Jurkat, Clone E6-1 (cell line): ENCODE measurements at places on chromosomes 2 and 18.

- DNase-seq = no peak
Measured at GRCh38 chr2:148048475-148049221, 27.8 kb downstream of the MBD5 start.

DNA sequence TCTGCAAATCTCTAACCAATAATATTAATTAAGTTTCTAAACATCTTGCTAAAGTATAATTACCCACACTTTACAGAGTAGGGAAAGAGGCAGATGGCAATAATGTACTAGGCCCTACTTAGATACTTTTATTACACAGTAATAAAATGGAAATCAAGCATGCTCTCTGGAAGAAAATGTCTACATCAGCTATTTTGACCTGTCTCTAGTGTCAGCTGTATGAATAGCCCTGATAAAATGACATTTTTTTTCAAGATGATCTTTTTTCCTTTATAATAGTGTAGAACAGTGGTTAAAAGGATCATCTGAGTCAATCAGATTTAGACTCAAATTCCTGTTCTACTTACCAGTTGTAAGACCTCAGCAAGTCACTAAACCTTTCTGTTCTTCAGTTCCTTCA is 397.3 kb downstream of the GRB14 start:
- DNase-seq = no peak

DNA sequence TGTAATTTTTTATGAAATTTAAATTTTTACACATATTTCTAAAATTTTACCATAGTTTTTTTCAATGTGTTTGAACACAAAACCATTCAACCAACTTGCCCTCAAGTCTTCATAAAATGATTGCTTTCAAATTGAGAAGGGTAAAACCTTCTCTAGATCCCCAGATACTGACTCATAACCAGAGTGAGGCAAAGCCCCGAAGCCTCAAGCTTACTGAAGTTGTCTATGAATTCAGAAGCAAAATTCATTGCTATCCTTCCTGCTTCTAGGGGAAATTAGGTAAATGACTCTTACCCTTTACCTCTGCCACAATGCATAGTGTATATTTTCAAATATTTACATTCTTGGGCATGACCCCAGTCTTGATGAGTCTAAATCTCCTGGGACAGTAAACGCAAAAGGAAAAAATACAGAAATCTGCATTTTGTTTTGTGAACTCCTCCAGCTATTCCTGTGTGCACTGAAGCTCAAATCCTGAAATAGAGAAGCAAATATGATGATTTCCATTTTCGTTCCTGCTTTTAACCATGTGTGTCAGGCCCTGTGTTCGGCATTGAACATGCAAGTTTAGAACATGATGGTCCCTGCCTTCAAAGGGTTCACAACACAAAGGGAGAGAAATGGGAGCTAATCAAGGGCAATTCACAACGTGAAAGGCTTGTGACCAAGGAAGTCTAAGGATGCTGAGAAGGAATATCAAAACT is 246.3 kb downstream of the SUCLG1 start:
- DNase-seq = no peak

GRCh38 chr2:231722721-231723307 is 14.5 kb downstream of the PTMA start:
- no peak for DNase-seq

GRCh38 chr2:52395912-52396311 is 1364.0 kb upstream of the NRXN1 start:
- no peak for DNase-seq

- DNase-seq = no peak
Measured at GRCh38 chr2:162932416-162932815, 93.8 kb upstream of the KCNH7 start.

GRCh38 chr2:105129722-105130232 is 91.9 kb downstream of the MRPS9 start:
- no peak for DNase-seq

- DNase-seq = no peak
Measured at GRCh38 chr2:241877197-241877685, 7.7 kb downstream of the RTP5 start.

DNA sequence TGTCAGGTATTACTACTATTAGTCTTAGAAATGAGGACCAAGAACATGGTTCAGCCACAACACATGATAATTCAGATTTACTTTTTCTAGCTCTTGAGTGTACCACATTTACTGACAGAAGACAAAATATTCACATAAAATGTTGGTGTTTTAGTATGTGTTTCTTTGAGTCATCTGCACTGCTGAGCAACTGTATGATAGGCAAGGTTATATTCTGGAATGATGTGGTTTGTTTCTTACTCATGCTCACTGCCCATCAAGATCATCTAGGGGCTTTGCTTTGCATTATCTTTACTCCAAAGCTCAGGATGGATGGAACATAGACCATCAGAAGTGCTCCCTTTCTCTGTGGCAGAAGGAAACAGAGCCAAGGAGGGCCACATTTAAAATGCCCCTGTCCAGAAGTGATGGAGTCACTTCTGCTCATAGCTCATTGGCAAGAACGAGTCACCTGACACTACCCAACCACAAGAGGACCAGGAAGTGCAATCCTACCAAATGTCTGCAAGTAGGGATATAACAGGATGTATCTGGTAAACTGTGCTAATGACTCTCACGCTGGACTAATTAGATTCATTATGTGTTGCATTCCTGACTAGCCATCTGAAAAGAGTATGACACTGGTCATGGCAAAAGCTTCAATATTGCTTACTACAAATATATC is 81.5 kb downstream of the DIS3L2 start:
- no peak for DNase-seq

DNA sequence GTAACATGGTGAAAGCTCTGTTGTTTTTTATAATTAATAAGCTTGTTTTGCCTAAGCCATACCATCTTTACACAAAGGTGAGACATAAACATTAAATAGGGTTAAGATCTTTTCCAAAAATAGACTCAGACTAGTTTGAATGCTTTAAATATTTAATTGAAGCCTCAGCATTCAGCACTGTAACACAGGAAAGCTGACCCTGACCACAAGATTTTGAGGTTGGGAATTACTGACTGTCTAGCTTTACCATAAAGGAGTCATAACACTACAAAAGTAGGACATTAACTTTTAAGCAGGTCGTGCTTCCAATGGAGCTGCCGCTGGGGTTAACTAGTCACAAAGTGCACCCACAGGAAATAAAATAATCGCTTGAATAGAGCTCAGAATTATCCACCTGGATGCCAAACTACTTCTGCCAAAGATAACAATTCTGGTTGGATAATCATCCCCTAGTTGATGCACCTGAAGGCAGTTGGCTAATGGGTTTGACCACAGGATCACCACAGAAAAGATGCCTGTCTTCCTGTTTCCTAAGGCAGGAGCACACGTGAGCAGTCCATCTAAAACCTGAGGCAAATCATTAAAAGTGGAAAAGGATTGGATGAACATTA is 106.2 kb downstream of the COBLL1 start:
- DNase-seq = peak; percentile 36

- DNase-seq = no peak
Measured at GRCh38 chr18:2970344-2970743, 42.6 kb downstream of the LPIN2 start.

GRCh38 chr2:168091986-168092385 is 155.4 kb downstream of the STK39 start:
- DNase-seq = no peak

GRCh38 chr2:68877079-68877772 is 6.0 kb upstream of the BMP10 start:
- no peak for DNase-seq

DNA sequence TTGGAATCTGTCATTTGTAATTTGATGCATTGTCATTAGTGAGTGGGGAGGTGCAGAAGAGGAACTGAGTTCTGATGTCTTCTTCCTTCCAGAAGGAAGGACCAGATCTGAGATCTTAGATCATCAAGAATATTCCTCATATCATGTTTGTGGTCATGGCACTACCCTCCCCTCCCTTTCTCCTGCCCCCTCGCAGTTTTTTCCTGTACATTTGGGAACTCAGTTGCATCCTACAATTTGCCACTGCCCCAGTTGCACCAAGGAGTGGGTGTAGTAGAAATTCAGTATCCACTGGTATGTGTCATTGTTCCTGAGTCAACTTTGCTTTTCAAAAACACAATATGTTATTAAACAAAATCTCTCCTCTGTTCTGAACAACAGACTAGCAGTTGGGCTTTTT is 26.6 kb upstream of the ACVR1 start:
- DNase-seq = no peak

GRCh38 chr2:138522556-138522955 is 21.0 kb downstream of the SPOPL start:
- DNase-seq = no peak

DNA sequence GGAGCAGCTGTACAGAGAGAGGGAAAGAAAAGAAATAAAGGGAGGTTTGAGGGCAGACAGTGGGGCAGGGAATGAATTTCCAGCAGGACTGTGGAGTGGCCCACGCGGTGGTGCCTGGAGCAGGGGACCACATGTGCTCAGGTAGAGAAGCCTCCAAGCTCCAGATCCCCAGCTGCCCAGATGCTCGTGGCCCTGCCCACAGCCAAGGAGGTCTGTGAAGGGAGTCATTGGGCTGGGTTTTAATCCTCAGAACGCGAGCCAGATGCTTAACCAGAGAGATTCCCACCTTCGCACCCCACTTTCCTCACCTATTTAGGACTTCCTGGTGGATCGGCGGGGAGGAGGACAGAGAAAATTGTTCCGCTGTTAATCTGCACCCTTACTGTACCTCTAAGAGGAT is 369.4 kb downstream of the PARD3B start:
- DNase-seq = no peak

GRCh38 chr2:37795938-37796337 is 124.5 kb upstream of the CDC42EP3 start:
- DNase-seq = no peak

DNA sequence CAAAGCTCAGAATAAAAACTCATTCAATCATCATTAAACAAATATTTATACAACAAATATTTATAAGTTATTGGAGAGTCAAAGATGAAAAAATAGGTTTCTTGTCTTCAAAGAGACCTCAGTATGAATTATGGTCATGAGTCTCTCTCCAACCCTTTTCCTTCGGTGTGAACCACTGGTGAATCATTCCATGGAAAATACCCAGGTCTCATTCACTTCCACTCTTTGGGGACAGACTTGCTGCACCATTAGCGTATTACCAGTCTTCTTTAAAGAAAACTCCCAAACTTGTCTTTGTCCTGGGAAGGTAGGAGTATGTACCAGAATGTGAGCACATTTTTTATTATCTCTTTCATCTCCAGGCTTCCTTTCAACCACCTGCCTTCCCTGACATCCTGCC is 257.4 kb upstream of the RBMS1 start:
- no peak for DNase-seq

- no peak for DNase-seq
Measured at GRCh38 chr2:104854498-104855220, 744 bp downstream of the POU3F3 start.

GRCh38 chr18:61829108-61829507 is 63.7 kb downstream of the RNF152 start:
- DNase-seq = no peak

GRCh38 chr2:55431982-55432627 is 12.4 kb upstream of the CCDC88A start:
- DNase-seq = peak; percentile 41

DNA sequence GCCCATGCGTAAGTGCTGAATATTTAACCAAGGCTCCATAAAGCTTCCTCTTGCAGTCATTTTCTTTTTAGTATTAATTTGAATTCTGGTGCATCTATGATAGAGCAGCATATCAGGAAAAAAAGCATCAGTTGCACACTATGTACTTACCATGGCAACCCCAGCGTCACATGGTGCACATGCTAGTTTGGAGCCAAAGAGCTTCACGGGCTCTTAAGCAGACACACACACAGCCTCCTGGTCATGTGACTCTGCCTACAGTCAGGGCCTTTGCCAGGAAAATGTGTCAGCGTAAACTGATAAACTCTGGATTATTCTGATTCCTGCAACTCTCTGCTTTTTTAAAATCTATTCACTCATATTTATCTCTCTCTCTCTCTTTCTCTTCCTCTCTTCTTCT is 30.2 kb downstream of the NYAP2 start:
- DNase-seq = peak; percentile 10

GRCh38 chr2:159175182-159175581 is 111.3 kb downstream of the WDSUB1 start:
- no peak for DNase-seq
